ENCODE measurements at places on chromosomes 5 and 9.
A peak's percentile ranks its signal among the peaks of the same experiment; 100 is the strongest.

DNA sequence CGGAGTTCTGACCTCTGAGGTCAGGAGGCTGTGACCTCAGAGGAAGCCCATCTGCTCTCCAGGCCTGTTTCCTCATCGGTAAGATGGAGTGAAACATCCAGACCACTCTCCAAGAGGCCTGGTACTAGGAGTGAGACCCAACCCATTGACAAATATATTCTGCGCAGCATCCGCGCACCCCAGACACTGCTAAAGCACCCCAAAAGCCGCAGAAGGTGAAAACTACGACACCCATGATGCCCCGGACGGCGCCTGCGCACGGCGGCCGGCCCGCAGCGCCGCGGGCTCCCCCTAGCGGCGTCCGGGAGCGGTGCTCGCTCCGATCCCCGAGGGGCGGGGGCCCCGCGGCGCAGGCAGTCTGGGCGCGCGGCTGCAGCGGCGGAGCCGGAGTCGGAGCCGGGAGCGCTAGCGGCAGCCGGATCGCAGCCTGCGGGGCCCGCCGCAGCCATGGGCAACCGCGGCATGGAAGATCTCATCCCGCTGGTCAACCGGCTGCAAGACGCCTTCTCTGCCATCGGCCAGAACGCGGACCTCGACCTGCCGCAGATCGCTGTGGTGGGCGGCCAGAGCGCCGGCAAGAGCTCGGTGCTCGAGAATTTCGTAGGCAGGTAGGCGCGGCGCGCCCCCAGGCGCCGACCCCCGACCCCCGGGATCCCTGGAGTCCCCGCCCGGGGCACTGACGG is at the start of gene DNM1:
DNM1 (plus strand) TSS at position 356 of the 683 bp plus-strand sequence; CDS start at position 448, 92 bp downstream.
- DNase-seq: peak; percentile 96

DNA sequence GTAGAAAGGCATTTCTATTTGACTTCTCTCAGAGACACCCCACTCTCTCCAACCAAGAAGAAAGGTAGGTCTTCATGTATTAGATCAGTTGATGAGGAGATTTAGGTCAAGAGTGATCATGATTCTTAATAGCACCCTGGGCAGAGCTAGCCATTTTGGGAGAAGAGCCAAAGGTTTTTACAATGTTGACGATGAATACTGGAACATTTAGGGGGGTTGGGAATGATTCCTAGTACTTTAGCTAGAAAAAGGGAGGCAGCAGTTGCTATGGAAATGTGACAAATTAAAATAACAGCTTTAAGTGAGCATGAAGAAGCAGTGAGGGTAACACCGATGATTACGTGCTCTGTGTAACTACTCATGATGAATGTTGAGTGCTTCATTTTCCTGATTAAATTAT is 9.5 kb upstream of the RPS23 start:
- no peak for DNase-seq

GRCh38 chr9:126984969-126985368 is 70.4 kb downstream of the RALGPS1 start:
- no peak for DNase-seq

DNA sequence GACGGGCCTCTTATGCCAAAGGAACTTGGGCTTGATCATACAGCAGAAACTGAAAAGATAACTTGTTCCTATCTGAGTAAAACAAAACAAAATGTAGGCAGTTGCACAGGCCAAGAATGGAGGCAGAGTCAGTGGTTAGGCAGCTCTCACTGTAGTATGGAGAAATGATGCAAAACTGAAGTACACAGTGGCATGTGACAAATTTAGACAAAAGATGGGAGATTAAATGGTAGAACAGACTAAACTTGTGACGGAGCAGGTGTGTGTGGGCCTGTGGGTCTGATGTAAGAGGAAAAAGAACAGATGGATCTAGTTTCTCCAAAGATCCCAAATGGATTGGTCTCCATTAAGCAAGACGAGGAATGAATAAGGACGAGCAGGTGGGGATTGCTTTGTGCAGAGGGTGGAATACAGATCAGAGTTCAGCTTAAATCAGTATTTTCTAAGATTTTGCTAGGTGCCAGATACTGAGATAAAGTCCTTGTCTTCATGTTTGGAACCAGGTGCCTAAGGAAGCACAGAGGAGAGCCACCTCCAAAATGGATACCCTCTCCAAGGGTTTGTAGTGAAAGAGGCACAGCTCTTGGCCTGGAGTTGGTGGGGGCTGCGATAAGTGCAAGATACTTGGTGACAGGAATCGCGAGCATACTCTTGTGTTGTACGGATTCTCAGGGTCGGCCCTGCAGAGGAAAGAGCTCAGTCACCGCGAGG is 722 bp upstream of the DCP2 start:
- DNase-seq: no peak

- peak; percentile 40 for DNase-seq
Measured at GRCh38 chr9:109499631-109500410, 1.7 kb upstream of the PTPN3 start.

DNA sequence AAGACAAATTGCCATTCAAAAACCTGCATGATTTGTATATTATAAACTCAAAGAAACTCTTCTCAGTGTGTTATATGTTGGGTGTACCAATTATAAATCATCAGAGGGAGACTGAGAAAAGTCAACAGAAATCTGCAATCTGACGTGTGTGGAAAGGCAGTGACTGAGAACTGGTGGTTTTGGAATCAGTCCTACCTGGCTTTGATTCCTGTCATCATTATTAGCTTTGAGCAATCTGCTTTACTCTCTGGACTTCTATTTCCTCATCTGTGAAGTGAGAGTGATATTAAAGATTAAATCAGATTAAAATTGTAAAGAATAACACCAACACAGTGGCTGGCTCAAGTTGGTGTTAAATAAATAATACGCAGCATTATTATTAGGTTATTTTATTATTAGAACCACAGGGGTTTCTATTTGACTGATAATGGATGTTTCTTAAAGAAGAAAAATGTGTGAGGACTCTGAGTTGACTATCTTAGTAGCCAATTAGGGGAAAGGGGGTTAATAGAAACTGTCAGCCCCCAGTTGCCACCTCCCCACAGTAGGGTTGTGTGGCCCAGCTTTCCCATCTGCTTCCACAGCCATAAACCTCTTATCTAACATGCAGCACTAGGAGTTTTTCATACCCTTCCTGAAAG is 59.6 kb downstream of the SNCAIP start:
- DNase-seq: no peak

GRCh38 chr5:101783241-101784013 is 512.7 kb downstream of the SLCO4C1 start:
- no peak for DNase-seq

GRCh38 chr5:95471942-95472341 is 80.8 kb downstream of the FAM81B start:
- peak; percentile 22 for DNase-seq

DNA sequence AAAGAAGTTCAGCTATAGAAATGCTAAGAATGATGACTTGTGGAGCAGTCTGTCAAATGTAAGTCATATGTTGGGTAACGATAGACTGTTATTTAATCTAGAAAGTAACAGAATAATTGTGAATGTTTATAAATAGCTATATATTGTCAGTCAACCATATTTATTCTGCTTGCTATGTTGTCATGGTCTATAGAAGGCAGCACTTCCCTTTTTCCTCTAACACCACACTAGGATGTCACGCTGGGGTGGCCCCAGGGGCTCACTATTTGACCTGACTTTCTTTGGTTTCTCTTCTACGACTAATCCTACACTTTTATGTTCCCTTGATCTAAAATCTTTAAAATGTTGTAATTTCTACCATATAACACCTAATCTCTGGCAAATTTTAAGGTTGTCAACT is 20.5 kb downstream of the ERAP2 start:
- DNase-seq: no peak

DNA sequence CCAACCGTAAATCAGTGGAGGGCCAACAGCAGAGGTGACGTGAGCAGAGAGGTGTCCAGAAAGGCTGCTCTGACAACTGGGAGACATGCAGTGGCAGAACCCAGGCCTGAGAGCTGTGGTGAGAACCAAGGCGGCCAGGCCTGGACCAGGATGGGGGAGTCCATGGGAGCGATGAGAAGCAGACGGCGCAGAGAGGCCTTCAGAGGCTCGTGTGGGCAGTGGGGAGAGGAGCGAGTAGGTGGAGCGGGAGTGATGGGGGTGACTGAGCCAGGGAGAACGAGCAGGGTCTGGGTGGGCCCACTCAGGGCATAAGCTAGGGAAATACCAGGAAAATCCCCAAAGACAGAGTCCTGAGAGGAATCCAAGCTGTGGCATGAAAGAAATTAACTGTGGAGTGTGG is 7.9 kb upstream of the IL3 start:
- no peak for DNase-seq

DNA sequence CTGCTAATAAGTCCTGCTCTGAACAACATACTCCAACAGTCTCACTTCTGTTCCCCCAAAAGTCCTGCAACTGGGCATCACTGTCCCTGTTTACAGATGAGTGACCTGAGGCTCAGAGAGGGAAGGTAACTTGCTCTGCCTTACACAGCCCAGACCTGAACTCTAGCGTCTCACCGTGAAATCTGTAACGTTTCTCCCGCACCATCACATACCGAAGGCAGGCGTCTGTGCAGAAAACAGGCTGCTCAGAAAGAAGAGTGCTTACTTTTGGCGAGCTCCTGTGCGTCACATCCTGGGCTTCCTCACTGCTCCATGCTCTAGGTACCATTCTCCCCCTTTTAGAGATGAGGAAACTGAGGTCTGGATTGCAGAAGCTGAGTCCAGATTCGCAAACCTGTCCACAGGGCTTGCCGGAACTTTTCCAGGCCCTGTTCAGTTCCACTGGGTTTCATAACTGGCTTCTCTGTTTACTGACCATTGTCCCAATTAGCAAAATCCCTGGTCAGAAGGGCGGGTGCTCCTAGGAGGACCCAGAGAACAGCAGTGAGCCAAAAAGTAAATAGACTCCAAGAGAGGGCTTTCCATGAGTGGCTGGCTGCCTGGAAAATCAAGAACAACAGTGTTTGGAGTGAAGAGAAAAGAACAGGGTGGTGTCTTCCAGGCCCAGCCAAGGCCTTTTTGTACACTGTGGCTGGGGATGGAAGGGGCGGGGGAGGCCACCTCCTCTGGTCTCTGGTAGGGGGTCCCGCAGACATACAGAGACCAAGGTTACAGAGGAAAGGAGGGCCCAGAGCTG is 27.1 kb downstream of the GSN start:
- DNase-seq: no peak

DNA sequence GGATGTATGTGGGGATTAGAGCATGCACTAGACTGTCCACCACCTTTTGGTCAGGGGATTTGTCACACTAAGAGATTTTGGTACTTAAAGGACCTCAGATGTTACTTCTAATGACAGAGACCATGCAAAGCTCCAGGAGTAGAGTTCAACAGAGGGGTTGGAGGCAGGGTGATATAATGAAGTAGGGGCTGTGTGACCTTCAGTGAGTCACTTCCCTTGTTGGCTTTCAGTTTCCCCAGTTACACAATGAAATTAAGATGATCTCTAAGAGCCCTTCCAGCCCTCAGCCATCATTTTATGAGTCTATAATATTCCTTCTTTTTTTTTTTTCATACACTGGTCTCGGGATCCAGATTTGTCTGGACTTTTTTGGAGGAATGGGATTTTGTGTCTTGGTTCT is 26.8 kb downstream of the GLRA1 start:
- no peak for DNase-seq

GRCh38 chr5:61823065-61823464 is 482.9 kb upstream of the KIF2A start:
- no peak for DNase-seq

DNA sequence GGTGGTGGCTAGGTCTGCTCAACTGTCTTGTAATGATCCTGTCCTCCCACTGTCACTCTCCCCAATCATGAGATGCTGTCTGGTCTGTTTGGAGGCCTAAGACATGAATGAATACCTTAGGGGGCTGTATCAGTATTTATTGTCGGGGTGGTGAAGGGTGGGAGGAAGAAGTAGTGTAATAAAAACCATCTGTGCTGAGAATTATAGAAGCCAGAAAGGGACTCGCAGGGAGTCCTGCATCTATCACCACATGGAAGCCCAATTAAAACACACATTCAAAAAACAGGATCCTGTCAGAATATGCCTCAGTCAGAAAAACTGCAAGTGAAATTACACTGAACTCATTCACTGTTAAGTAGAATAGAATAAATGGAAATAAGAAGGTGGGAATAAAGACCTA is 1134.3 kb upstream of the C9orf72 start:
- no peak for DNase-seq

GRCh38 chr5:162817364-162817763 is 620.0 kb upstream of the CCNG1 start:
- no peak for DNase-seq

DNA sequence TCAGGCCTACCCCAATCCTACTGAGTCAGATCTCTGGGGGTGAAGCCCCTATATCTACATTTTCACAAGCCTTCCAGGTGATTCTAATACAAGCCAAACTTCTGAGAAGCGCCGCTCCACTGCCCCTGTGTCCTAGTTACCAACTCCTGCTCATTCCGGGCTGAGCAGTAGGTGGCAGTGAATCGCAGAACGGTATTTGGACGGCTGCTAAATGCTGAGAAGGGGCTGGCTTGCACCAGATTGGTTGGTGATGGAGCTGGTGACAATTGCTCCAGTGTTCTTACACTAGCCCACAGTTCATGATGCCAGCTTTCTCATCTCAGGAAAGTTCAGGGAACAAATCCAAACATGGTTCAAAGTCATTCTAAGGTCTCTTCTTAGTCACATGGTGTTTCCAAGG is 31.1 kb upstream of the FGF1 start:
- DNase-seq: peak; percentile 41

DNA sequence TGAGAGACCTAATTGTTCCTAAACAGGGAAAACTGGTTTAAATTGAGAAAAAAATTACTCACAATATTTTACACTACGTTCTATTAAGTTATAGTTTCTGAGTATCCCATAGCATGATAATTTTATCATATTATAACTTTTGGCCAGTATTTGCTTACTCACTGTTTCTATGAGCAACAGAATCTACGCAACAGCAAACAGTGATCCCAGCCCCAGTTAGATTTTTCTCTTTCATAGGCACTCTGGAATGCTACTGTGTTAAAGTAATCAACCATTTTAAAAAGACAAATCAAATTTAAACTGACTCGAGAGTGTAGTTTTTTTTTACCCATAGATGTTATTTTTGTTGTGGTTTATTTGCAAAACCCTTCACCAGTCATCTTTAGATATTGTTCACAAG is 107.2 kb downstream of the XRCC4 start:
- DNase-seq: no peak

GRCh38 chr9:121871431-121872025 is 220.1 kb downstream of the DAB2IP start:
- DNase-seq: no peak

DNA sequence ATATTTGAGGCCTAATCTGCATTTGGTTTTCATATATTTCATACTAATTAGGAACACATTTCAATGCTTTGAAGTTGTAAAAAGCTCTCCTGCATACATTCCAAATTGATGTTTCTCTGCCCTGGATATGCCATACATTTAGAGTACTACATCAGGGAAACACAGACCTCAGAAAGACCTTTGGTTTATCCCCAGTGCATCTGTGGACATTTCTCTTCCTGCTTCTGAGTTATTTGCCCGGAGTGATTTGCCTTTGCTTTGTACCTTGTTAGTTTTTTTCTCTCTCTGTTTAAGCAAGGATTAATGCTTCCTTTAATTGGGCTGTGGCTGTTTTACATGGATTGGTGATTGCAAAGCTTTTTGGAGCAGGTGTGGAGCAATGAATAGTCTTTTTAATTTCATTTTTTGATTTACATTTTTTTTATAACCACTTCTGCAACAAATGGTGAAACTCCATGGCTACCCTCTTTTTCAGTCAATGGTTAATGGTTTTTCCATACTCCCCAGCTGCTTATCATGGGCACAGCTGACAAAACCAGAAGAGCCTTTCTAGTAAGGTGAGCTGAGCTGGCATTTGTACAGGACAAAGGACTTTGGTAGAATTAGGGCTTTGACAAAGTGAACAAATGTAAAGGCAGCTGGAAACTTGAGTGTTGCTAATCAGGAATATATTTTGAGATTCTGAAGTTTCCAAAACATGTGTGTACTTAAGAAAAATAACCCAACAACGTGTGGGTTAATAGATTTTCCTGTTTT is 54.2 kb downstream of the ZSWIM6 start:
- DNase-seq: no peak

Data from hepatic stellate cell (primary cell).